ENCODE measurements at places on chromosomes 2 and 18.
A peak's percentile ranks its signal among the peaks of the same experiment; 100 is the strongest.

- DNase-seq, result no peak
Observed at GRCh38 chr18:55073116-55073515, 113.9 kb upstream of the CCDC68 start.

- no peak for DNase-seq
Observed at GRCh38 chr2:27730980-27731691, 40.4 kb upstream of the MRPL33 start.

GRCh38 chr2:126661702-126662500 is 5.9 kb downstream of the GYPC start:
- DNase-seq, result no peak

- DNase-seq, result no peak
Observed at GRCh38 chr2:26118682-26119081, 54.2 kb upstream of the GAREM2 start.

DNA sequence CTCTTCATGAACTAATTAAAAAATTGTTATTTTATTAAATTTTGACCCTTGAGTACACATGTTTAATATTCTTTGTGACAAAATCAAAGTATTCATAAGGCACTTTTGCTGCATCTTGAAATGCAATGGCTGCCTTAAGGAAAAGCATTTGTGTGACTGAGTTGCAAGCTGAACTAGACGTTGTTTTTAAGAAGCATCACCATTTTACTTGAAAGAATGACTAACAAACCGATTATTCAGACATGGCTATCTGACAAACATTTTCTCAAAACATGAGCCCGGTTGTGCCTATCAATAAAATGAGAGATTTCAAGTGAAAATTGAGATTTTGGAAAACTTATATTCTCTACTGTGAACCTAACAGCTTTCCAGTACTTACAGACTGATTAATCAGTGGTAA is 2.8 kb downstream of the GCFC2 start:
- no peak for DNase-seq

DNA sequence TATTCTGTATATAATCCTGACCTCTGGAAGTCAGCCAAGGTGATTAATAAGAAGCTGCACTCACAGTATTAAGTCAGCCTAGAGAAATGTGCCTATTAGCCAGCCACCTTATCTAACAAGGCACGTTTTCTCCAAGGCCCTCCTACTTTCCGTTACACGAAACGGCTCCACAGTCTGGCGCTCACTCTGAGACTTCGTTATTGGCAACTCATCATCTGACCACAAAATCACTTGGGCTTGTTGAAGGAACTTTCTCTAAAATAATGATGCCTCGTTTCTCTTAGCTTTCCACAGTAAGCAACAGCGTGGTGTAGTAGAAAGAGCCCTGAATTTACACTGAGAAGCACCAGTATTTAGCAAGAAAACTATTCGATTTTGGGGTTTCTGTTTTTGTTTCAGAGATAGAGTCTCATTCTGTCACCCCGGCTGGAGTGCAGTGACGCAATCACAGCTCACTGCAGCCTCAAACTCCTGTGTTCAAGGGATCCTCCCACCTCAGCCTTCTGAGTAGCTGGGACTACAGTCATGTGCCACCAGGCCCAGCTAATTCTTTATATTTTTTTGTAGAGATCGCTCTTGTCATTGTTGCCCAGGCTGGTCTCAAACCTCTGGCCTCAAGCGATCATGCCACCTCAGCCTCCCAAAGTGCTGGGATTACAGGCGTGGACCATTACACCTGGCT is 53.6 kb upstream of the SLC14A1 start:
- DNase-seq, result no peak

- no peak for DNase-seq
Observed at GRCh38 chr2:120236316-120236715, 13.1 kb upstream of the TMEM185B start.

- no peak for DNase-seq
Observed at GRCh38 chr2:238019962-238020361, 40.8 kb upstream of the SCLY start.

GRCh38 chr2:121258051-121258450 is 27.0 kb downstream of the TFCP2L1 start:
- no peak for DNase-seq

GRCh38 chr2:217996361-217996760 is 6.4 kb downstream of the TNS1 start:
- DNase-seq, result no peak

GRCh38 chr2:32976409-32977063 is 29.8 kb downstream of the LTBP1 start:
- no peak for DNase-seq

DNA sequence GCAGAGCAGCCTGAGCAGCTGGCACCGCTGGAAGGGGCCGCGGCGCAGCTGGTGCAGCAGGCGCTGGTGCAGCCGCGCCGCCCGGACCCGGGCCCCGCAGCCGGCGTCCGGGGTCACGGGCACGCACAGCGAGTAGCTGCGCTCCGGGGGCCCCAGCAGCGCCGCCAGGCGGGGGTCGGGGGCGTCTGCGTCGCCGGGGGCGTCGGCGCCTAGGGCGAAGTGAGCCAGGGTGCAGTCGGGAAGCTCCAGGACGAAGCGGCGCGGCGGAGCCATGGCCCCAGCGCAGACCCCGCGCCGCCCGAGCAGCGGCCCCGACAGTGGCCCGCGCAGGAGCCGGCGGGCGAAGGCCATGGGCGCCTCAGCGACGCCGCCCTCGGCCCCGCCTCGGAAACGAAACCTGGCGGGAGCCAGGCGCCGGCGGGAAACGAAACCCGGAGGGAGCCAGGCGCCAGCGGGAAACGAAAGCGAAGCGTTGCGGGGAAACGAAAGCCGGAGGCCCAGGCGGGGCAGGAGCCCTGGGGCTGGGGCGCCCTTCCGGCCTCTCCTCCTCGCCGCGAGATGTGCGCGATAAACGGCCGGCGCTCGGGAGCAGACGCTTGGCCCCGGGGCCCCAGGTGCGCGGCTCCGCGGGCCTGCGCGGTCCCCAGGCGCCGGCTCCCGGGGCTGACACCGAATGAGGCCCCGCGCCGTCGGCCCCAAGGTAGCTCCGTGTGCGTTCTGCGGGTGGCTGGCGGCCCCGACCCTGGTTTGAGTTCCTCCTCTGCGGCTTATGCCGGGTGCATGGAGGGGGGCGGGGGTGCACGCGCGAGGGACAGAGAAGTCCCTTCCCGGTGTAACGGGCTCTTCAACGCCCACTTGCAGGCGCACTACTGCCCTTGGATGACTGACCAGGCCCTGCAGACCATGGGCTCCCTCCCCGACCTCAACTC is at the start of gene CMPK2:
Gene CMPK2, minus strand, starts transcription at position 562 of the 929 bp plus-strand sequence. Its CDS starts 211 bp downstream, at position 351.
- peak; percentile 64 for DNase-seq

DNA sequence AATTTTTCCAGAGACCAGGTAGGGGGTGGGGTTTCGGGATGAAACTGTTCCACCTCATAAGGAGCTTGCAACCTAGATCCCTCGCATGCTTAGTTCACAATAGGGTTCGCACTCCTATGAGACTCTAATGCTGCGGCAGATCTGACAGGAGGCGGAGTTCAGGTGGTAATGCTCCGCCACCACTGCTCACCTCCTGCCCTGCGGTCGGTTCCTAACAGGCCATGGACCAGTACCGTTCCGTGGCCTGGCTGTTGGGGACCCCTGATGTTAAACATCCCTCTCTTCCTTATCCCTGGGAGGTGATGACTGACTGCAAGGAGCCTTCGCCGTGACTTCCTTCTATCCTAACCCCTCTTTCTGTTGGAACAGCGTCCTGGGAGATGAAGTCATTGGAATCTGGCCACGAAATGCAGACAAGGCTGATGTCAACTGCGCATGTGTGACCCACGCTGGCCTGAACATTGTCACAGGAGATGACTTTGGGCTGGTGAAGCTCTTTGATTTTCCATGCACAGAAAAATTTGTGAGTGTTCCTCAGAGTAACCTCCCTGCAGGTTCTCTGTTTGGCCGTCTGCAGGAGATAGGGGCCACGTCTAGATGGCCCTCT is 82.4 kb downstream of the RTN4 start:
- DNase-seq, result no peak

DNA sequence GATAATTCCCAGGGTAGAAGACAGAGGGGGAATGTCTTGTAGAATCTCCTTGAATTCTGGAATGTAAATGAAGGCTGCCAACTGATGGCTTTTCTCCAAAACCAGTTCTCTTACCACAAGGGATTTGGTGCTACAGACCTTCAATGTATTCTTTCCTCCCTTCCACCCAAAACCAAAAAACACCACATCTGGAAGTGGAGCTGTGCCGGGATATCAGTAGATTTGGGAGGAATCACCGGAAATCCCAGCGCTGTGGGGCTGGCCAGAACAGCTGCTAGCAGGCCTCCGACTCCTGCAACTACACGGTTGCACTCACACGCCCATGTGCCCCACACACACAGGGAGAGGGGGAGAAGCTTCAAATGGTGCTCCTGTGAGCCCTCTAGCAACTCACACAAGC is 45.7 kb downstream of the RPL31 start:
- no peak for DNase-seq

DNA sequence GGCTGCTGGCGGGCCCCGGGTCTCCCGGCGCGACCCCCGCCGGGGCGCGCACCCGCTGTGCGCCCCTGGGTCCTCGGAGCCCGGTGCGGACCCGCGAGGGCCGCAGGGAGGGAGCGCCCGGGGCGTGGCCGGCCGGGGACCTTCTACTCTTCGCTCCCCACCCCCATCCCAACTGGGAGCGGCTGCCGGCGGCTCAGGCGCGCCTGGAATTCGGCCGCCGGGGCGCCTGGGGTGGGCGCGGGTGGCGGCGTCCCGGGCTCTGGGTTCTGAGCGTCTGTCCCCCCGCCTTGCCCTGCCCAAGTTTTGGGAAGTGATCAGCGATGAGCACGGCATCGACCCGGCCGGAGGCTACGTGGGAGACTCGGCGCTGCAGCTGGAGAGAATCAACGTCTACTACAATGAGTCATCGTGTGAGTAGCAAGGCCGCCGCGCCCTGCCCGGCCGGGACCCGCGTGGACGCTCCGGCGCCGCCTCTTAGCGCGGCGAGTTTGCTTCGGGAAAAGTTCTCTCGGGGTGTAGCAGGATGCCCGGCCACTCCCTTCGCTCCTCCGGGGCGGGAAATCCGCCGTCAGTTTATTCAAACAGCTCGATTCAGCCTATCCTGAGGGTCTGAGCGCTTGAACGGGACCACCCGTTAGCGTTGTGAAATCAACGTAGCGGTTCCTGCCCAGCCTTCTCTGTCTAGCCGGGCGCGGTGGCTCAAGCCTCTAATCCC is 502 bp downstream of the TUBB6 start:
- DNase-seq, result peak; percentile 21

DNA sequence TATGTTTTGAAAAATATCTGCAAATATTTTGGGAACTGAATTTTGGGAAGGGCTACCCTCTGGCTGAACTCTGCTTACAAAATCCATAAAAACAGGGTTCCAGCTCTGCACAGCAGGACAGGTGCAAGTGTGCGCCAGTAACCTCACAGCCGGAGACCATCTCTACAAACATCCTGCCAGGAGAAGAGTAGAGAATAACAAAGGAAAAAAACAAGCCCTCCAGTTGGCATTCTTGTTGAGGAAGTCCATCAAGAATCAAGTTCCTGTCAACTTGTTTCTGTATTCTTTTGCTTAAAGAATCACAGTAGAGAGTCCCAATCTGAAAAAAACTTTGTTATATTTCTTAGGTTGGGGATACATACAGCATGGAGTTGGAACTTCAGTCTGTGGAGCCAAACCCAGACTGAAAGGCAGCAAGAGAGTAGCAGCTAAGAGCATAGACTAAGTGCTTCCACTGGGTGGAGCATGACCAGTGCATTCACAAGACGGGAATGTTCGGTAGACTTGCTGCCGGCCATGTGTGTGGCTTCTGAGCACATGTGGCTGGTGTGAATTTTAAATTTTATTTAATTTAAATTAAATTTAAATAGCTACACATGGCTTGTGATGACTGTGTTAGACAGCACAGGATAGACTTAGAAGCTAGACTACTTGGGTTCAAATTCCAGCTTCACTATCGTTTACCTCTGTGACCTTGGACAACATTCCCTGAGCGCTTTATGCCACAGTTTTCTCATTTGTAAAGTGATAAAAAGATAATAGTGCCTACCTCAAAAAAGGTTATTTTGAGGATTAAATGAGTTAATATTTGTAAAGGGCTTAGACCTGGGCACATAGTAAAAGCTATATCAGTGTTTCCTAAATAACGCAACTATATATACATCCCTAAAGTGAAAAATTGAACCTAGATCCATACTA is 41.9 kb downstream of the SPTBN1 start:
- DNase-seq, result no peak

- no peak for DNase-seq
Observed at GRCh38 chr2:136024185-136024584, 38.8 kb upstream of the DARS1 start.

DNA sequence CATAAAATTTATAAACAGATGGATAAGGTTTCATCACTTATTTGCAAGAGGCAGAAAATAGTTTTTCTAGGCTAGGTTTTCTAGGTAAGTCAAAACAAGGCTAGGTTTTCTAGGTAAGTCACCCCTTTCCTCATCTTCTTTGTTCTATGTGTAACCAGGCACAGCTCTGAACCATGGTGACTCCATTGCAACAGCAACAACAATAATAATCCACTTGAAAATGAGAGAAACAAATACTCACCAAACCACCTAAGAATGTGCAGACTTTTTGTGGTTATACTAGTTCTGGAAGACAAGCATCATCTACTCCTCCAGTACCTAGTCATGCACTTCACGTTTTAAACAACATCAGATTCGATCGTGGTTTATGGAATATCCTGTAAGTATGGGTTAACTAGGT is 237.4 kb upstream of the ACVR2A start:
- no peak for DNase-seq

DNA sequence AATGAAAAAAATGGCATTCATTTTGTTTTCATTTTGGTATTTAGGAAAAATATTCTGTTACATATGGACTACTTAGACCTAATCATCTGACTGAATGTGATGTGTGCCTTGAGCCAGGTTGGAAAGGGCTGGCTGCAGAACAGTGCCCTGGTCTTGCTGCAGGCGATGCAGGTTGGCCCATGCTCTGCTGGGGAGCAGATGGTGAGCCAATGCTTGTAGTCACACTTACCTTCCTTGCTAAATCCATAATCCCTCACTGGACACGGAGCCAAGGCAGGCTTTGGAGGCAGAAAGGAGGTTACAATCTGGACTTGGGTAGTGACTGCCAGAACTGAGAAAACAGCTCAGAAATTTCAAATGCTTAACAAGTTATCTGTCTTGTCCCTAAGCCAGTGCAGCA is 228.7 kb downstream of the ARHGAP15 start:
- no peak for DNase-seq

DNA sequence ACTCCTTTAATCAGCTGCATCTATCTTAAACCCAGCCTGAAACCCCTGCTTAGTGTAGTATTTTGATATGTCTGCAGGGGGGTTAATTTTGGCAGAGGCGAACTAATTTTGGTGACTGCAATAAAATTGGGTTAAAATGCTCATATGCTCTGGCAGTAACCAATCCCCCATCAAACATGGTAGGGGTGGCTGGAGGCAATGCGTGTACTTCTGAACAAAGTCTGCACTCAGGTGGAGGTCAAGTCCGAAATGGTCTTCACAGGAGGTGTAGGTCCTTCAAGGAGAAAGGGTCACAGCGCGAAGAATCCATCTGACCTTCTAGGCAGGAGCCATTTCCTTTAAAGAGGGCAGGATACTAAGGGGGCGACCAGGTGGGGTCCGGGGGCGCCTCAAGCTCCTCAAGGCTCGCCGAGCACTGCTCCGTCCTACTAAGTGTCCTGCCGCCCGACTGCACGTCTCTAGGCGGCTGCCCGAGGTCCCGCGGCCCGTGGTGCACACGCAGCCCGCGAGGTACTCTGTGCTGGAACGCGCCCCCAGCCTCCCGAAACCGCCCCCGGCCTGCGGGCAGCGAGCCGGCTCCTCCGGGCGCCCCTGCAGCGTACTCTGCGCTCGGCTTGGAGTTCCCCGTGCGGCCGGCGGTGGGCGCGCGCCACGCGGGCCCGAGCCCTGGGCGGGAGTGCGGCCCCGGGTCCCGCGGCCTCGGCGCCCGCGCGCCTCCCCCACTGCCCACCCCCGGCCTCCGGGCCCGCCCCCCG is 1.7 kb upstream of the LDLRAD4 start:
- peak; percentile 37 for DNase-seq

GRCh38 chr2:100274566-100275199 is 47.6 kb downstream of the LONRF2 start:
- DNase-seq, result no peak
